Stimulated activated CD4-positive, alpha-beta T cell treated with anti-CD3 and anti-CD28 coated beads, Interleukin-4, amount 100 ng/mL, for 48 hours (primary cell): ENCODE measurements at places on chromosomes 1 and 21.

GRCh38 chr1:32047701-32048100, 25.0 kb upstream of the TMEM39B start:
- DNase-seq = no peak

GRCh38 chr1:200916152-200916551, 21.5 kb downstream of the INAVA start:
- no peak for DNase-seq

GRCh38 chr1:41503538-41504113, 19.1 kb upstream of the EDN2 start:
- no peak for DNase-seq

DNA sequence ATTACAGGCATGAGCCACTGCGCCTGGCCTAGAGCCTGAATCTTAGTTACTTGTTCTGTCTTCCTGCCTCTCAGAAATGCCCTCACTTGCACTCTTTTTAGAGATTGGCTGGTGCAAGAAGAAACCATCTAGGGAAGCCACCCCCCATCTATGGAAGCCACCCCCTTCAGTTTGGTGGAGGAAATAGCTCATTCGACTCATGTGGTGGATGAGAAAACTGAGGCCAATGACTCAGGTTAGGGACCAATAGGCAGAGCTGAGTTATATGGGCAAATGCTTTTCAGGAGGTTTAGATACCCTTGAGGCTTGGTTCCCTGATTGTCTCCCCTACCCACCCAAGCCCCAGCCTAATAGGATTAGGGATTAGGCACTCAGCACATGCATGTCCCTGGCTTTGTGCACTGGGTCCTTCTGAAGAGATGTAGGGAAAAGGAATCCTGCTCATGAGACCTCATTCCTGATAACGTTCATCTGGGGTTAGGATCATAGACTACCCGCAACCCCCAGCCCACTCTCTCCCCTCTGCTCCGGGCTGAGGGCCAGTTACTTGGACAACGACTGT, 77.1 kb downstream of the PAX7 start:
- DNase-seq = no peak

GRCh38 chr1:1283821-1284220, 3.6 kb downstream of the SCNN1D start:
- DNase-seq = no peak

GRCh38 chr1:156838972-156839371, 19.9 kb downstream of the INSRR start:
- no peak for DNase-seq

- DNase-seq = no peak
Measured at GRCh38 chr1:43938892-43939587, 5.4 kb downstream of the ARTN start.

GRCh38 chr1:87399701-87400100, 71.0 kb downstream of the LMO4 start:
- no peak for DNase-seq

DNA sequence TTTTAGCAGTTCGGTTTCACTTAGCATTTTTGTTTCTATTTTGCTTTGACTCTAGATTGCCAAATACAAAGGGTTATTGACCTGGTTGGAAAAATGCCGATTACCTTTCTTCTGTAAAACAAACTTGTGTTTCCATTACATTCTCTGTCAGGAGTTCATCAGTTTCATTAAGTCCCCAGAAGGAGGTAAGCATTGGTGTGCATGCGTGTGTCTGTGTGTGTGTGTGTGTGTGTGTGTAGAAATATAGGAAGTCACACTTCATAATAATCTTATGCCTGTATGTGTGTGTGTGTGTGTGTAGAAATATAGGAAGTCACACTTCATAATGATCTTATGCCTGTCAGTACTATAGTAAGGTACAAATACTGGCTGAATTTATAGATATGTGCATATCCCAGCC, 10.0 kb downstream of the RGSL1 start:
- no peak for DNase-seq

DNA sequence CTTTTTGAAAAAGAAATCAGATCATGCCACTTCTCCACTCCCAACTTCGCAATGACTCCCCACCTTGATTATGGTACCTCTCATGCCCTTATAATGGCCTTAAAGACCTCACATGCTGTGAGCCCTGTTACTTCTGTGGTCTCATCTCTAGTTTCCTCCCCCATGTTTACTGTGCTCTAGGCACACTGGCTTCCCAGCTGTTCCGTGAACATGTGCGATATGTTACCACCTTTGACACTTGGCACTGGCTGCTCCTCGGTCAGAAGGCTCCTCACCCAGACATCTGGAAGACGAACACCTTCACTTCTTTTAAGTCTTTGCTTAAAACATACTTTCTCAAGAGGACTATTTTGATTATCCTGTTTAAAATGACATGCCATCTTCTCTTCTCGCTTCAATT, 14.3 kb upstream of the NTMT2 start:
- no peak for DNase-seq

- no peak for DNase-seq
Measured at GRCh38 chr1:26337625-26338024, 16.3 kb downstream of the CRYBG2 start.

- DNase-seq = no peak
Measured at GRCh38 chr1:116586741-116587143, 15.9 kb upstream of the CD58 start.

DNA sequence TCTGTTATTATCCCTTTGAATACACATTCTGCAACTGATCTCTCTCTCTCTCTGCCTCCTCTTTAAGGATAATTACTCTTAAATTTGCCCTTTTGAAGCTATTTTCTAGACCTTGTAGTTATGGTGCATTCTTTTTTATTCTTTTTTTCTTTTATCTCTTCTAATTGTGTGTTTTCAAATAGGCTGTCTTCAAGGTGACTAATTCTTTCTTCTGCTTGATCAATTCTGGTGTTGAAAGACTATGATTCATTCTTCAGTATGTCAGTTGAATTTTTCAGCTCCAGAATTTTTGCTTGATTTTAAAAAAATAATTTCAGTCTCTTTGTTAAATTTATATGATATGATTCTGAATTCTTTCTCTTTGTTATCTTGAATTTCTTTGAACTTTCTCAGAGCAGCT, 95.6 kb upstream of the GPR52 start:
- no peak for DNase-seq

- DNase-seq = no peak
Measured at GRCh38 chr1:116152950-116153691, 41.9 kb downstream of the MAB21L3 start.

DNA sequence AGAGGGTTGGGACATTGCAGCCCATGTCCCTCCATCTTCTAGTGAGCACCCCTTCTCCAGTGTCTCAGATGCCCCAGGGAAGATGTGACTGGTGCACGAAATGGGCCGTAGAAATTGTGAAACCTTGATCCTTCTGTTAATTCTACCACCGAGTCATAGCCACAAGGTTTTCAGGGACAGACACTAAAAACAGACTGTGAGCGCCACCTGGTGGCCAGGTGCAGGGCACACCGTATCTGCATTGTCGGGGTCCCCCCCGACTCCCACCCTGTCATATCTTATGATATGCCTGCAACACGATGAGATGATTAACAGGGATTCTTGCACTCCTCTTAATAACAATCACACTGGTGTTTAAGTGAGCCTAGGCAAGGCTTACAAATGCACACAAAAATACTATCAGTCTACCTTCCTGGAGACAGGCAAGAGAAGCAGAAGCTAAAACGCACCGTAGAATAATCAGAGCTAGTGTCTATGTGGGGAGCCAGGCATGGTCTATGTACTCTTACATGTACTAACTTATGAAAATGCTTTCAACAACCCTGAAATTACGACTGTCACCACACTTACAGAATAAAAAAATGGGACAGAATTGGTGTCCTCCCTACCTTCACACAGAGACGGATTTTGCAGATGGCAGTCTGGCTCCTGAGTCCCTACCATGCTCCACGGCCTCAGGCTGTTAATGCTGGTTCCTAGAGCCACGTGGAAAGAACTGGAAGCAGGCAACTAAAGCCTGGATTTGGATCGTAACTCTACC, 57.9 kb downstream of the FHAD1 start:
- peak; percentile 74 for DNase-seq
